ENCODE measurements at places on chromosomes 2 and 18. TPM values are rescaled to one million over a fixed set of nuclear protein-coding genes. Genes with fewer than 3 reads are reported as not detected.

DNA sequence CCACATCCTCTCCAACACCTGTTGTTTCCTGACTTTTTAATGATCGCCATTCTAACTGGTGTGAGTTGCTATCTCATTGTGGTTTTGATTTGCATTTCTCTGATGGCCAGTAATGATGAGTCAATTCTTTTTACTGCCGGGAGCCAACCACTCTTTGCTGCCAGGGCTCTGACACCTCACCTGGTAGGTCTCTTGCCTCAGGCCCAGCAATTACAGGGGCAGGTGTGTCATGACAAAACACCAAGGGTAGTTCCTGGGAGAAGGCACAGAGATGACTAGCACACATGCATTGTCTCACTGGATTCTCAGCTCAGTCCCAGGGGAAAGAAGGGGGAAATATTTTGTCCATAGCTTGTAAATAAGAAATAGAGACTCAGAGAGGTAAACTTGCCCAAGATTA is 122.3 kb downstream of the CHST9 start:
- no peak overlapping the region for H3K27ac ChIP-seq
- no peak for DNase-seq
- H3K27me3 ChIP-seq = no peaks in the 10 kb centered on the region
- H3K4me3 ChIP-seq = no peak overlapping the region

Gene KCNS3
- 15.2 TPM for total RNA-seq

Gene FOXD4L1
- 0.15 TPM for total RNA-seq

DNA sequence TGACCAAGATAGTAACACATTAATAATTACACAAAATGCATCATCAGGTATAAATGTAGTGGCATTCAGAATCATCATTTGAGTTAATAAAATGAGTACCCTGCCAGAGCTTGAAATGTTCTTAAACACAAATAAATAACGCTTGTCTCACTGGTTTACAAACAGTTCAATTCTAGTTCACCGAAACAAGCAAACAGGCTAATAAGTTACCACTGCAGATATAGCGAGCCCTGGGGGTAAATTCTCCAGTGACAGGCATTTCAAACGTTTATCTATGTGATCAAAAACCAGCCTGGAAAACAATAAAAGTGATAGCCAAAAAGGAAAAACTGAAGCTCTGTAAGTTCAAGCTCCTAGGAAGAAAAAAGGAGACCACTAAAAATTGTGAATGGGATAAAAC is 152.6 kb downstream of the THADA start:
- no peak for DNase-seq
- peak overlapping the region; percentile 29 for H3K4me3 ChIP-seq
- H3K36me3 ChIP-seq = no peaks in the 10 kb centered on the region
- peaks cover 26% of the 10 kb centered on the region for H3K4me1 ChIP-seq
- no peaks in the 10 kb centered on the region for H3K27me3 ChIP-seq
- no peak overlapping the region for H3K27ac ChIP-seq

- no peaks in the 10 kb centered on the region for H3K36me3 ChIP-seq
- no peaks in the 10 kb centered on the region for H3K27me3 ChIP-seq
- no peak for DNase-seq
- no peak overlapping the region for H3K4me3 ChIP-seq
- H3K27ac ChIP-seq = peak overlapping the region; percentile 82
- peaks cover 10% of the 10 kb centered on the region for H3K4me1 ChIP-seq
These were observed 333.3 kb upstream of the ACVR2A start for GRCh38 chr2:147511491-147511948.

DNA sequence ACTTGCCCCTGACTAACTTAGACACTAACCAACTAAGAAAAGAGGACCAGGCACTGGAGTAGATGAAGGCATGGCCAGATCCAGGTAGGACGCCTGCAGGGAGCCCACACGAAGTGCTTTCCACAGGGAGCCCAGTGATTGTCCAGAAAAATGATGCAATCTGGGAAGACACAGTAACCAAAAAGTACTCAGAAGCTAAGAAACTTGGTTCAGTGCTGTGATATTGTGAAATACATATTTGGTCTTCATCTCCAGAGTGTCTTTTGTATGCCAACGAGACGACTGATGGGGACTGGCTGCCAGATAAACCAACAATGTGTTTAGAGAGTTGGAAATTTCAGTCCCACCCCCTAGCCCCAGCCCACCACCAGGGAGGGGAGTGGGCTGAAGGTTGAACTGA is 135.0 kb downstream of the SP3 start:
- no peak overlapping the region for H3K4me3 ChIP-seq
- no peak for DNase-seq
- H3K27ac ChIP-seq = no peak overlapping the region
- no peaks in the 10 kb centered on the region for H3K4me1 ChIP-seq
- H3K27me3 ChIP-seq = no peaks in the 10 kb centered on the region
- no peaks in the 10 kb centered on the region for H3K36me3 ChIP-seq

DNA sequence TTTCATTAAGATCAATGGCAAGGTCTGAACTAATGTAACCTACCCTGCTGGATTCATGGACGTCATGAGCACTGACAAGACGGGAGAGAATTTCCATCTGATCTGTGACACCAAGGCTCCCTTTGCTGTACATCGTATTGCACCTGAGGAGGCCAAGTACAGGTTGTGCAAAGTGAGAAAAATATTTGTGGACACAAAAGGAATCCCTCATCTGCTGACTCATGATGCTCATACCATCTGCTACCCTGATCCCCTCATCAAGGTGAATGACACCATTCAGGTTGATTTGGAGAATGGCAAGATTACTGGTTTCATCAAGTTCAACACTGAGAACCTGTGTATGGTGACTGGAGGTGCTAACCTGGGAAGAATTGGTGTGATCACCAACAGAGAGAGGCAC is 82.3 kb upstream of the NDUFV2 start:
- no peaks in the 10 kb centered on the region for H3K4me1 ChIP-seq
- no peak overlapping the region for H3K27ac ChIP-seq
- no peak for DNase-seq
- no peaks in the 10 kb centered on the region for H3K36me3 ChIP-seq

Gene LYPD6B
- total RNA-seq = 12.8 TPM

DNA sequence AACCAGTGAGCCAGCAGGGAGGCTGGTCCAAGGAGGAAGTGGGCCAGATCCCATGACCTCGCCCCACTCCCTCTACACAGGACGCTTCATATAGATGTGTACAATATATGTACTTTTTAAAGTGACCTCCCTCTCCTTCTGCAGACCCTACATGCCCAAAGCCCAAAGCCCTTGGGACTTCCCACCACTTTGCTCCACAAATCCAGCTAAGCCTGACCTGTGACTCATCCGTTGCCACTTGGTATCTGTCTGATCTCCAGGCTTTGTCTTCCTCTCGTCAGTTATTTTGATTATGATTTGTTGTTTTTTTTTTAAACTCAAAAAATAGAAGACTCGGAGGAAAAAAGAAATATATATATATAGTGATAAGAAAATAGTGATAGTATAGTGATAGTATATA is 470.8 kb downstream of the KCNJ3 start:
- no peaks in the 10 kb centered on the region for H3K4me1 ChIP-seq
- H3K36me3 ChIP-seq = no peaks in the 10 kb centered on the region
- DNase-seq = no peak
- H3K4me3 ChIP-seq = no peak overlapping the region
- no peak overlapping the region for H3K27ac ChIP-seq
- H3K27me3 ChIP-seq = no peaks in the 10 kb centered on the region

- no peaks in the 10 kb centered on the region for H3K4me1 ChIP-seq
- H3K27ac ChIP-seq = no peak overlapping the region
- H3K4me3 ChIP-seq = no peak overlapping the region
- no peak for DNase-seq
These were observed 96.8 kb downstream of the ZNF407 start for GRCh38 chr18:74694436-74694835.

Gene LCT
- not detected for total RNA-seq

DNA sequence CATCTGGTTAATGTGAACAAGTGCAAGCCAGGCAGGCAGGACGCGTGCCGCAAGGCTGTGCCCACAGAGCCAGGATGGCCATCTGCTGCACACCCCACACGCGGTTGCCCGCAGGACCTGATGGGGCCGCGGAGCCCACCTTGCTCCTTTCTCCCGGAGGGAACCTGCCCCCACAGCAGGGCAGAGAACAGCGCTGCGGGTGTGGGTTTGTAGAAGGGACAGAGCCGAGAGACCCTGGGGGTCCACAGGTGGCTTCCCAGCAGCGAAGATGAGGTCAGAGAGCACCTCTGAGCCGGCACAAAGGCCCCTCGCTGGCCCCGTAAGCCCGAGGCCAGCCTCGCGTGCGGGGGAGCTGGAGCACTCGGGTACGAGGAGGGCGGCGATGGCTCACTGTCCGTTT is 460.8 kb upstream of the SALL3 start:
- no peaks in the 10 kb centered on the region for H3K27me3 ChIP-seq
- H3K27ac ChIP-seq = no peak overlapping the region
- H3K4me3 ChIP-seq = no peak overlapping the region
- peak; percentile 20 for DNase-seq

Gene PDCD1
- 0.23 TPM for total RNA-seq

Gene IL1F10
- total RNA-seq = not detected

- no peaks in the 10 kb centered on the region for H3K36me3 ChIP-seq
- H3K27ac ChIP-seq = no peak overlapping the region
- H3K4me3 ChIP-seq = no peak overlapping the region
- no peaks in the 10 kb centered on the region for H3K27me3 ChIP-seq
These were observed 416.6 kb downstream of the RAD51AP2 start for GRCh38 chr2:17101596-17101995.

Gene CCDC141
- total RNA-seq = 160 TPM

Gene CCDC68
- total RNA-seq = 0.80 TPM

GRCh38 chr2:58644451-58644850 is 403.3 kb upstream of the FANCL start:
- DNase-seq = no peak
- H3K4me3 ChIP-seq = no peak overlapping the region
- H3K36me3 ChIP-seq = no peaks in the 10 kb centered on the region

- H3K4me3 ChIP-seq = no peak overlapping the region
- H3K27me3 ChIP-seq = no peaks in the 10 kb centered on the region
These were observed 11.3 kb upstream of the LDLRAD4 start for GRCh38 chr18:13207294-13207693.

DNA sequence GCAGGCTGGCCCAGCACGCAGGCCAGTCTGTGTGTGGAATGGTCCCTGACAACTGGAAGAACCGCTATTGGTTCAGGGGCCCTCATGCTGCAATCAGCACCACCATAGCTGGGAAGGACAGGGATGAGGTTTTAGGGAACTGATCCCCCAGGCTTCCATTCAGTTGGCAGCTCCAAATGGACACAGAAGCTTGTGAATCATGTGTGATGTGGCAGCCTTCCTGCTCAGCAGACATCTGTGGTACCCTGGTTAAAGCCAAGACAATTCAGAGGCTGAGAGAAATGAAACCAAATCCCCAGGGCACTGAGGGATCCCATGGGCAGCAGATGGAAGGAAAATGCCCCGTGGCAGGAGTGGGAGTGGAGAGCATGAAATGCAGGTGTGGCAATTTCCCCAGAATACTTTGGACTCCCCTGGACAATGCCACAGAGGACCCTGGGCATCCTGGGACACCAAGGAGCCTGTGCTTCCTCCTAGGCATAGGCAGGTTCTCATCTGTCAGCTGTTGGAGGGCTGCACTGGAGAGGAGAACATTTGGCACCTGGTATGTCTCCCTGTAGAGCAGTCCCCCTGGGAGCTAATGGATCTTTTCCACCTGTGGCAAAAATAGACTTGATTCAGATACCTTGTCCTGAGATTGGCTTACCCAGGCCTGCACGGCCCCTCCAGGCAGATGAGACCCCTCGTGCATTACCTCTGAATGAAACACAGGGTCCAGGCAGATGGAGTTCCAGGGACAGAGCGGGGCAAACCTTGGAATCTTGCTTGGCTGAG is 162.2 kb upstream of the BCL2L11 start:
- H3K27me3 ChIP-seq = no peaks in the 10 kb centered on the region
- no peaks in the 10 kb centered on the region for H3K4me1 ChIP-seq
- H3K4me3 ChIP-seq = no peak overlapping the region
- H3K27ac ChIP-seq = no peak overlapping the region

DNA sequence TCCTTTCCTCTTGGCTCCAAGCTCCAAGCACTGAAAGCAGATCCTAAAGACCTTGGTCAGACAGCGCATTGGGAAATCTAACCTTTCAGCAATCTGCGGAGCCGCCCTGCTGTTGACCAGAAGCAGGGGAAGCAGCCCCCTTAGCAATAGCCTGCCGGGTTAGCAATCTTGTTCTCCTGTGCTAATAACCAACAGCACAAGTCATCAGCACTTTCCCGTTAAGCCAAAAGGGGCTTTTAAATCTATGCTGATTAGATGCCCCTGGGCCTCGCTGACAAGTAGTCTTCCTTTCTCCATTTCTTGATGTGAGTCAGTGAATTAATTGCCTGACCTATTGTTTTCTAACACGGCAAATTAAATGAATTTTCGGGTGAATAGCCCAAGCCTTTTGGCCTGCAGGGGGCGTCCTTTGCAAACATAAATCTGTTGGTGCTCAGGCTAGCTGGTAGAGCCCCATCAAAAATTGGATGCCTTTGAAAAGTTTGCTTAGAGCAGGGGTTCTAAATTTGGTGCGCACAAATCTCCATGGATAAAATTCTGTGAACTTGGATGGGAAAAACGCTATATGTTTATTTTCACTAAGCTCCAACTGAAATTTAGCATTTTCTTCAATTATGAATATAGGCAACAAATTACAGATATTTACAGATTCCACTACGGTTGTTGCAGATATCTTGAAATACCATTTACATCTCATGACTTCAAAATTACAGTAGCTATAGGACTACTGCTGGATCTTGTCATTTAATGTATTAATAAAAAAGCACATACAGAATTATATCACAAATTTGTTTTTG is 24.6 kb downstream of the MAIP1 start:
- H3K36me3 ChIP-seq = no peaks in the 10 kb centered on the region
- DNase-seq = peak; percentile 96
- H3K27ac ChIP-seq = no peak overlapping the region
- H3K4me1 ChIP-seq = peaks cover 7% of the 10 kb centered on the region

Gene CIB4
- total RNA-seq = not detected

DNA sequence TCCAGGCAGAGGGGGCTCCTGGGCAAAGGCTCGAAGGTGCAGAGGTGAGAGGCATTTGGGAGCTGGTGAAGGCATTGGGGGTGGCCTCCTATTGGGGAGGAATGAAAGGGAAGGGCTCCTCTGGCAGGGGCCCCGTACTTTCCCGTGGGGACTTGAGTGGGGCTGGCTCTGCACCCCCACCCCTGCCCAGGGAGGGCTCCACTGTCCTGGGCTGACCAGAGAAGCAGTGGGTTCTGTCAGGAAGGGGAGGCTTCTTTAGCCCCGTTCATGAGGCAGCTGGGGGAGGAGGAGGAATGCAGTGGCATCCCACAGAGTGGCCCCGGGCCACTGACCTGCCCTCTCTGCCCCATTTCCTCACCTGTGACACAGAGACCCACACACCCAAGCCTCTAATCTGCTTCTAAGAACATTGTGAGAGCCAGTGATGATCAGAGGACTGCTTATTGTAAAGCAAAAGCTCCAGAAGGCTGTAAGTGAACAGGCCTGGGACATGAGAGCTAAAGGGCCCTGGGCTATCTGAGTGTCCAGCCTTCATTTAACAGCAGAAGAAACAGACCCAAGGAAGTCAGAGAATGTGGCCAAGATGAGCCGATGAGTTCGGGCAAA is 38.6 kb upstream of the GPAT2 start:
- H3K27ac ChIP-seq = no peak overlapping the region
- no peaks in the 10 kb centered on the region for H3K36me3 ChIP-seq
- H3K27me3 ChIP-seq = no peaks in the 10 kb centered on the region
- DNase-seq = no peak
- no peak overlapping the region for H3K4me3 ChIP-seq

- H3K4me1 ChIP-seq = no peaks in the 10 kb centered on the region
- no peaks in the 10 kb centered on the region for H3K27me3 ChIP-seq
- no peak overlapping the region for H3K4me3 ChIP-seq
- no peak for DNase-seq
- H3K27ac ChIP-seq = no peak overlapping the region
These were observed 443.0 kb upstream of the MMADHC start for GRCh38 chr2:150030436-150031190.

All from endodermal cell (in vitro differentiated cells).